ENCODE measurements at places on chromosomes 3 and 15. TPM values are rescaled to one million over a fixed set of nuclear protein-coding genes. Genes with fewer than 3 reads are reported as not detected.

Gene PATL2
- 0.35 TPM for total RNA-seq

GRCh38 chr15:64476550-64476949 lies 16.2 kb downstream of the ZNF609 start:
- no peaks in the 10 kb centered on the region for H3K27me3 ChIP-seq
- no peak overlapping the region for H3K4me3 ChIP-seq
- H3K36me3 ChIP-seq, result no peaks in the 10 kb centered on the region
- no peaks in the 10 kb centered on the region for H3K4me1 ChIP-seq
- no peak for DNase-seq
- H3K27ac ChIP-seq, result no peak overlapping the region

DNA sequence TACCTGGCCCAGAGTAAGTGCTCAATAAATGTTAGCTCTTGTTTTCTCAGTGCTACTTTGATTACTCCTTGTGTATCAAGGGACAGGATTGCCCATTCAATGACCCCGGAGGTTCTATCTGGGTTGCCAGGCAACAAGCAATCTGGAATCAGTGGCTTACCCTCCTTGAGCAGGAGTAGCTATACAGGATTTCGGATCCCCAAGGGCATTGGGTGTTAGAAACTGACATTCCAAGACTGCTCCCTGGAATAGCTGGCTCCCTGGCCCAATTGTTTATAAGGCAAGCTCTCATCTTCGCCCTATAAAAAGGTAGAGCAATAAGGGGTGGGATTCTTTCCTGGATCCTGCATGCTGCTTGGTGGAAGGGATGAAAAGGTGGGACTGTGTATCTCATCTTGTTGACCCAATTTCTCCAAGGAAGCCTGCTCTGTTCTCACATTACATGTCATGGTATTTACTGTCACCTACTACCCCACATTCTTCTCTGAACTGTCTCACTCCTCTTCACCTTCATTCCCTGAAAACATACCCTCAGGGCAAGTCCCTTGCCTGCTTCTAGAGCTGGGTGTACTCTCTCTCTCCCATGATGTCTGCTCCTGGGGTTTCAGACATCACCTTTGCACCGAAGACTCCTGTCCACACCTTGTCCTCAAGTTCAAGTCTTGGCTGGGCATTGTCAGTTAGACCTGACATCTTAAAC lies 26.4 kb upstream of the SCN10A start:
- no peaks in the 10 kb centered on the region for H3K36me3 ChIP-seq
- peak; percentile 23 for DNase-seq
- no peaks in the 10 kb centered on the region for H3K4me1 ChIP-seq
- H3K4me3 ChIP-seq, result no peak overlapping the region

Gene SSUH2
- total RNA-seq, result 2.3 TPM

DNA sequence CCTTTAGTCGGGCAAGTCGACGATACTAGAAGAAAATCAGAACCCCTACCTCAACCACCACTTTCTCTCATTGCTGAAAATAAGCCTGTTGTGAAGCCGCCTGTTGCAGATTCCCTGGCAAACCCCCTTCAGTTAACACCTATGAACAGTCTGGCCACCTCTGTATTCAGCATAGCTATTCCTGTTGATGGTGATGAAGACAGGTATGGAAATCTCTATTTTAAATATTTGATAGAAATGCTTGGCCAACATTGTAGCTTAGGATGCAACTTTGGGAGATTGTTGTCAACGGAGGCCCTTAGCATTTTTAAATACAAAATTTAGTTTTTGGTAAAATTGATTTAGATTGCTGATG lies 3.0 kb downstream of the TSC22D2 start:
- H3K27me3 ChIP-seq, result no peaks in the 10 kb centered on the region
- H3K27ac ChIP-seq, result no peak overlapping the region
- peak overlapping the region; percentile 77 for H3K4me3 ChIP-seq
- no peaks in the 10 kb centered on the region for H3K36me3 ChIP-seq
- DNase-seq, result peak; percentile 14
- H3K4me1 ChIP-seq, result peaks cover 38% of the 10 kb centered on the region

GRCh38 chr15:61584410-61584809 lies 355.3 kb upstream of the RORA start:
- no peaks in the 10 kb centered on the region for H3K36me3 ChIP-seq
- H3K4me3 ChIP-seq, result no peak overlapping the region
- H3K4me1 ChIP-seq, result peaks cover 5% of the 10 kb centered on the region
- no peaks in the 10 kb centered on the region for H3K27me3 ChIP-seq
- H3K27ac ChIP-seq, result no peak overlapping the region
- no peak for DNase-seq

- H3K27me3 ChIP-seq, result no peaks in the 10 kb centered on the region
- no peak overlapping the region for H3K4me3 ChIP-seq
- no peak overlapping the region for H3K27ac ChIP-seq
- H3K4me1 ChIP-seq, result no peaks in the 10 kb centered on the region
- DNase-seq, result peak; percentile 45
- H3K36me3 ChIP-seq, result no peaks in the 10 kb centered on the region
Observed at GRCh38 chr15:75723847-75724660, 11.4 kb upstream of the CSPG4 start.

- H3K27ac ChIP-seq, result no peak overlapping the region
- no peaks in the 10 kb centered on the region for H3K27me3 ChIP-seq
- H3K4me1 ChIP-seq, result peaks cover 14% of the 10 kb centered on the region
- 0 out of 2 replicates have a peak, but pooled peaks cover 3% of the 10 kb centered on the region for H3K36me3 ChIP-seq
- no peak overlapping the region for H3K4me3 ChIP-seq
- DNase-seq, result no peak
Observed at GRCh38 chr3:46539443-46540005, 26.6 kb downstream of the LRRC2 start.

Gene ANKRD34C
- total RNA-seq, result not detected

GRCh38 chr3:56157693-56158362 lies 310.4 kb downstream of the ERC2 start:
- no peak overlapping the region for H3K4me3 ChIP-seq
- H3K36me3 ChIP-seq, result no peaks in the 10 kb centered on the region
- H3K27ac ChIP-seq, result no peak overlapping the region
- peaks cover 7% of the 10 kb centered on the region for H3K4me1 ChIP-seq
- H3K27me3 ChIP-seq, result no peaks in the 10 kb centered on the region

GRCh38 chr15:73139041-73139743 lies 86.9 kb downstream of the NEO1 start:
- no peak for DNase-seq
- no peaks in the 10 kb centered on the region for H3K36me3 ChIP-seq
- H3K4me1 ChIP-seq, result no peaks in the 10 kb centered on the region

DNA sequence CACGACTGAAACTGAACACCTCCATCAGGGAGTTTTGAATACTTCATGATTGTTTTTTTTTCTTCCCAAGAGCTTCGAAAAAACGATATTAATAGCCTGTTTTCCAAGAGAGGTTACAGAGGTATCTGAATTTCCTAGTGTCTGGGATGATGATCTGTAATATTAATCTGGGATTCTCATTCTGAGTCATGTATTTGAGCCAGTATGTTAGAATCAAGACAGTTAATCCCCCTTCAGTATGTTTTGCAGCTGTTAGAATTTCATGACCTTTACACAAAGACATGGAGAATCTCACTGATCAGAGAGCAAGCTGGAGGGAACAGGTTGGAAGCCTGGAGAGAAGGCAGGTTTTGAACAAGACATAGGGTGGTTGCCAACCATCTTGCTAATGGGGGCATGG lies 234.5 kb upstream of the GAP43 start:
- no peaks in the 10 kb centered on the region for H3K36me3 ChIP-seq
- peaks cover 10% of the 10 kb centered on the region for H3K4me1 ChIP-seq
- no peaks in the 10 kb centered on the region for H3K27me3 ChIP-seq
- H3K4me3 ChIP-seq, result no peak overlapping the region

- H3K4me3 ChIP-seq, result no peak overlapping the region
- H3K4me1 ChIP-seq, result peaks cover 20% of the 10 kb centered on the region
- no peak overlapping the region for H3K27ac ChIP-seq
Observed at GRCh38 chr3:45320986-45321385, 67.4 kb upstream of the LARS2 start.

Data from GM23338 (cell line).